ENCODE measurements at places on chromosomes 4 and X. TPM values are rescaled to one million over a fixed set of nuclear protein-coding genes. Genes with fewer than 3 reads are reported as not detected.

GRCh38 chr4:73721435-73721834, 18.9 kb upstream of the CXCL8 start:
- no peaks in the 10 kb centered on the region for H3K36me3 ChIP-seq
- H3K27me3 ChIP-seq: no peaks in the 10 kb centered on the region

DNA sequence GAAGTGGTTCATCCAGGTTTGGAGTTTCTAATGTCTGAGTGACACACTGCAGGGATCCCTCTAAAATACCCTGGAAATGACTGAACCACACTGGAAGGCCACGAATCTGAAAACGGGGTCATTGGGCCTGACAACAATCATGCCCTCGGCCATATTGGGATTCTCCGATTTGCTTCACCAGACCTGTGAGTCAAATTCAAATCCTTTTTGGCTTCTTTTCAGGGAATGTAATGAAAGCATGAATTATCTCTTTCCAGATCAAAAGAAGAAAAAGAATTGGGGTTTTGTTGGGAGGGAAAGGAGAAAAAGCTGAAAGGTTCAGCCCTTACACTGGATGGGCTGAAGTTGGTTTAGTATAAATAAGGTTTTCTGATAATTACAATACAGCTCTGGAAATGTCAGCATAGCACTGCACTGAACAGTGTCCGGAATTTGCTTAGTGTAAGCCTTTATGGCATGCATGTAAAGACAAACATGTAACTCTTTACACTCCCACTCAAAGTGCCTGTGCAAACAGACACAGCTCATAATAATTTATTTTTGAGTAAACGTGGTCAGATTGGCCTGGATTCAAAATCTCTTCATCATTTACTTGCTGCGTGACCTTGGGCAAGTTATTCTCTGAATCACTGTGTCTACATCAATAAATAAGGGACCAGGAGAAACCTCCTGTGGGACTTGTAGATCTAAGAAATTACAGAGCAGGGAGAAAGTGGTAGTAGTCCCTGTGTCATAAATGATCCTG, 21.4 kb downstream of the CT47C1 start:
- H3K4me1 ChIP-seq: no peaks in the 10 kb centered on the region
- no peaks in the 10 kb centered on the region for H3K36me3 ChIP-seq
- DNase-seq: no peak
- no peak overlapping the region for H3K27ac ChIP-seq
- H3K27me3 ChIP-seq: no peaks in the 10 kb centered on the region
- H3K4me3 ChIP-seq: no peak overlapping the region

DNA sequence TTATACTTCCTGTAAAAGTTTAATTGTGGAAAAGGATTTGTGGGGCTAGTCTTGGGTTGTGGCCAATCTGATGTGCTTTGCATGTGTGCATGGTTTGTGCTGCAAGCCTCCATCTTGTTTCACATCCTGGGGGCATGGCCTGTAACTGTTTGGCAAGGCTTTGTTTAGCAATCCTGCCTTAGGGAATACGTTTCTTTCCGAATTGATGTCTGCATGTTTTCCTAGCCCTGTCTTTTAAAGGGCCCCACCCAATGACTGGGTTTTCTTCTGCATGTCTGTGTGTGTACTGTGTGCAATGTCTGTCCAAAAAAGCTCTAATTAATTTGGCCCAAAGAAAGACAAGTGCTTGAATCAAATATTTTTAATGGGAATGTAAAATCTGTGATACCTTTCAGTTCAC, 74.6 kb upstream of the MID1IP1 start:
- no peak overlapping the region for H3K27ac ChIP-seq
- H3K27me3 ChIP-seq: no peaks in the 10 kb centered on the region
- DNase-seq: no peak

- DNase-seq: no peak
- no peaks in the 10 kb centered on the region for H3K27me3 ChIP-seq
- no peaks in the 10 kb centered on the region for H3K36me3 ChIP-seq
- H3K4me1 ChIP-seq: no peaks in the 10 kb centered on the region
- H3K4me3 ChIP-seq: no peak overlapping the region
Observed at GRCh38 chrX:136967966-136968365, 65.8 kb downstream of the GPR101 start.

DNA sequence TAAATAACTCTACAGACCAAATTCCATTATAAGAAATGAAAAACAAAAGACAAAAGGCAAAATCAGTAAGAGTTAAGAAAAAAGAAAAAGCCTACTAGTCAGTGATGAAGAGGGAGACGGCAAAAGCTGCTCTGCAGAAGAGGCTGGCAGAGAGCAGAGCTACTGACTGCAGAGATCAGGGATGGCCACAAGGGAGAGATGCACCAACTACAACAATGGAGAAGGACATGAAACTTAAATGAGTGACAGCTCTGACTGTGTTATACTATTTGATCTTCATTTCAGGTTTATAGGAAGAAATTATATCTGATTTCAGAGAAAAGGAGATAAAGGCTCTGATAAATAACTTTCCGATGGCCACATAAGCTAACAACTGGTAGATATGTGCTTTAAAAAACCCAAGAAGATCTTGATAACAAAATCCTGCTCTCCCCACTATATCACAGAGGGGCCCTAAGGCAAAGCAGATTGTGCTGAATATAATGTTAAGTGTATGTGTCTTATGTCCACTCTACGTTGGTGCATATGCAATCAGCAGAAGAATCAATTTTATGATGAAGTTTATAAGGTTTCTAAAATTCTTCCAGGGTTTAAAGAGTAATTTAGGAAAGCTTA, 58.4 kb upstream of the COX18 start:
- no peaks in the 10 kb centered on the region for H3K4me1 ChIP-seq
- no peak for DNase-seq
- H3K27ac ChIP-seq: no peak overlapping the region
- H3K27me3 ChIP-seq: no peaks in the 10 kb centered on the region

DNA sequence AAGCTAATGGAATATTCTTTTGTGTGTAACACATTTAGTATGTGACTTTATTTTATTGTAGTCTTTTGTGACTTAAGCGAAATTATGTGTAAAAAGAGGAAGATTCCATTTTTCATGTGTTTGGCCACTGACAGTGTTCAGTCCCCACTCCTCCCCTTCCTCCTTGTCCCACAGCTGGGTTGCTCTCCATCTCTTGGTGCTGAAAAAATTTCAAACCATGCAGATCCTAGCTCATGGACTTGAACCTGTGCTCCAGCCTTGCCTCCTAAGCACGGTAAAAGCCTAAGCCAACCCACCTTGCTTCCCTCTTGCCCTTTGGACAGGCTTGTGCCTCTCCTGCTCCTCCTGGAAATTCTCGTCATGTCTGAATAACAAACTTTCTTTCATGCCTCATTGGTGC, 2008.5 kb upstream of the TENM3 start:
- no peaks in the 10 kb centered on the region for H3K27me3 ChIP-seq
- H3K4me1 ChIP-seq: no peaks in the 10 kb centered on the region
- DNase-seq: no peak
- H3K36me3 ChIP-seq: no peaks in the 10 kb centered on the region
- H3K4me3 ChIP-seq: no peak overlapping the region
- H3K27ac ChIP-seq: no peak overlapping the region

DNA sequence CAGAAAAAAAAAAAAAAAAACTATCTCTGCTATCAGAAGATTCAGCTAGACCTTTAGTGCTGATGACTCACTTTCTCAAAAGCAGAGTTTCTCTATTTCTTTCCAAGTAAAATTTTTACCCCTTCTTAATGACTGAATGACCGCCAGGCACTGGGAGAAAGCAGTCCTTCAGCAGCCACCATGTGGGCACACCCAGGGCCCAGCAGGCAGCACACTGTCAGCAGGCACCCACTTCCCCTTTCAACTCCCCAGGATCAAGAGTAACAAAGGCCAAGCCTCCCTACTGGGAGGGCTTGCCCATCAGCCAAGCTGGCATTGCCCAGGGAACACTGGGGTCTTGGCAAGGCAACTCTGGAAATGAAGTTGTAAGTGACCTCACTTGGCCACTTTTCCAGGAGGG, 201.9 kb upstream of the MAMLD1 start:
- H3K27ac ChIP-seq: no peak overlapping the region
- H3K36me3 ChIP-seq: no peaks in the 10 kb centered on the region
- no peaks in the 10 kb centered on the region for H3K27me3 ChIP-seq
- H3K4me3 ChIP-seq: no peak overlapping the region

GRCh38 chr4:159077702-159078495, 25.0 kb upstream of the RAPGEF2 start:
- no peak for DNase-seq
- no peaks in the 10 kb centered on the region for H3K27me3 ChIP-seq
- H3K4me1 ChIP-seq: no peaks in the 10 kb centered on the region
- no peak overlapping the region for H3K27ac ChIP-seq

DNA sequence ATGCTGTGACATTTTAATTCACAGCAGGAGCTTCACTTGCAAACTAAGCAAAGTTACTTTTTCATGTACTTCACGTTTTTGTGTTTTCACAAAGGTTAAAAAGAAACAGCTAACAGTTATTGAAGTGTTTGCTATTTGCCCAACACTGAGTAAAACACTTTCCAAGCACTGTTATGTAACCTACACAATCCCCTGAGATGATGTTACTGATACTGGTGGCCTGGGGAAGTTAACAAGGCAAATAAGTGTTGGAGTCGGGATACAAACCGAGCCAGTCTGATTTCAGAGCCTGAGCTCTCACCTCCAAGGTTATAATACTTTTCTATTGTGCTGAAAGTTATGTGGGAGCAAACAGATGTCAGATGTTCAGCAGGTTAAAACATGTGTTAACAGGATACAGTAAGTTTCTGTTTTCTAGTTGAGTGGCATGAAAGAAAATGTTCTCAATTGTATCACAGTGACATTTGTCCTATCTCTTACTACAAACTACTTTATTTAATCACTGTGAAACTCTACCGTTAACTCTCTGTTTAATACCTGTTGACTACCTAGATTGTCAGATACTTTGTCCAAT, 3.9 kb upstream of the CXCL13 start:
- no peak for DNase-seq
- H3K4me3 ChIP-seq: no peak overlapping the region

DNA sequence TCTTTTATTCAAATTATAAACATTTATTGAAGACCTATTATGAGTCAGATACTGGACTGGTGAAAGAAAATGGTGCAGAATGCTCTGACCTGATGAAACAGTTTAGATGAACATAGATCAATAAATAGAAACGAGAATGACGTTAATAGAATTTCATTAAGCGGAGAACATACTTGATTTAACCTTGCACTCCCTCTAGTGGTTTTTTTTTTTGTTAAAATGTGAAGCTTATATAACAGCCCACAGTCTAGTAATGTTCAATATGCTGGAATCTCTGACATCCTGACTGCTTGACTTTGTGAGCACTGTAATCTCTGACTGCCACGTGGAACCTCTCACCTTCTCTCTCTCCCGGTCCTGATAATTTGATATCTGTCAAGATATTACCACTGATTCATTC, 32.3 kb downstream of the HDAC8 start:
- no peaks in the 10 kb centered on the region for H3K36me3 ChIP-seq
- no peak overlapping the region for H3K4me3 ChIP-seq
- H3K27me3 ChIP-seq: no peaks in the 10 kb centered on the region
- no peak overlapping the region for H3K27ac ChIP-seq
- no peak for DNase-seq
- H3K4me1 ChIP-seq: no peaks in the 10 kb centered on the region

DNA sequence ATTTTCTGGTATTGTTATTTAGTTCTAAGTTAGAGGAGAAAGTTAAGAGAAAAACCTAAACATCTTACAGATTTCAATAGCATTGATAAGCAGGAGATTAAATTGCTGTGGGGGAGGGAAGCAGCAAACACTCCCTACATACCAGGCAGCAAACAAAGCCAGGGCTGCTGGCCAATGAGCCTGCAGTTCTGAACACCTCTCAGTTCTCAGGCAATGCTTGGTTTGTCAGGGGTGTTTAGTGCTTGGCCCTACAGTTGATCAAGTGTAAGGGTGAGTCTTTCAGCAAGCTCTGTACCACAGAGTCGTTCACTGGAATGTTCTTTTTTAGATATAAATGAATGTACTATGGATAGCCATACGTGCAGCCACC, 38.6 kb downstream of the EGFL6 start:
- H3K4me1 ChIP-seq: no peaks in the 10 kb centered on the region
- no peak overlapping the region for H3K27ac ChIP-seq
- H3K4me3 ChIP-seq: no peak overlapping the region
- no peak for DNase-seq
- no peaks in the 10 kb centered on the region for H3K36me3 ChIP-seq
- peaks cover 21% of the 10 kb centered on the region for H3K27me3 ChIP-seq

DNA sequence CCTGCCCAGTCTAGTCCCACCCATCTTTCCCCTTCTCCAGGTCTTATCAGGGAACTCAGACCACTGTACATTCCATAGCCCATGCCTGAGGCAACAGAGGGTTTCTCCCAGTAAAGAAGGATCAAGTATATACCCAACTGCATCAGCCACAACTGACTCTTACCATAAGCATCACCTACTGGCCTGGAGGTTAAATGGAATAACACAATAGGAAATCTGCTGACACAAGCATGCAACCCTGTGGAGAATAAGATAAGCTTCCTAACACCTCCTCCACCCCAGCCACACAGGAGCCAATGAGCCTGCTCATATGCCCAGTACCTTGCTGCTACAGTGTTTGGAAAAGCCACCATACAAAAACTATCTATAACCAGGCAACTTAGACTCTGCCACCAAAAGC, 34.6 kb upstream of the PLK4 start:
- no peak overlapping the region for H3K4me3 ChIP-seq
- no peaks in the 10 kb centered on the region for H3K27me3 ChIP-seq
- H3K36me3 ChIP-seq: peaks cover 18% of the 10 kb centered on the region
- H3K4me1 ChIP-seq: no peaks in the 10 kb centered on the region
- DNase-seq: no peak

GRCh38 chr4:23972805-23973204, 83.0 kb upstream of the PPARGC1A start:
- DNase-seq: no peak
- H3K27ac ChIP-seq: no peak overlapping the region
- H3K4me3 ChIP-seq: no peak overlapping the region
- no peaks in the 10 kb centered on the region for H3K27me3 ChIP-seq
- no peaks in the 10 kb centered on the region for H3K36me3 ChIP-seq

- H3K4me3 ChIP-seq: no peak overlapping the region
- peaks cover 11% of the 10 kb centered on the region for H3K27me3 ChIP-seq
- H3K4me1 ChIP-seq: no peaks in the 10 kb centered on the region
Observed at GRCh38 chrX:94743478-94743877, 1069.5 kb downstream of the FAM133A start.

RNF150 gene
- total RNA-seq: 14.5 TPM

IL2 gene
- not detected for total RNA-seq

F11 gene
- total RNA-seq: not detected

GJB1 gene
- 15.1 TPM for total RNA-seq

PAGE1 gene
- not detected for total RNA-seq

BANK1 gene
- total RNA-seq: 3.5 TPM

KLHL34 gene
- not detected for total RNA-seq

ADH7 gene
- total RNA-seq: not detected

HERC5 gene
- total RNA-seq: 2.1 TPM

FAM3A gene
- total RNA-seq: 65.1 TPM
